Renal pelvis (tissue), 12 donors: ENCODE measurements at places on chromosomes 12 and 14.

GRCh38 chr14:84581041-84581440 is 948.9 kb upstream of the FLRT2 start:
- DNase-seq = no peak

GRCh38 chr12:113899561-113900471 is 66.3 kb downstream of the RBM19 start:
- peak; percentile 19 for DNase-seq

- no peak for DNase-seq
These were observed 6.0 kb downstream of the TBK1 start for GRCh38 chr12:64457923-64458322.

DNA sequence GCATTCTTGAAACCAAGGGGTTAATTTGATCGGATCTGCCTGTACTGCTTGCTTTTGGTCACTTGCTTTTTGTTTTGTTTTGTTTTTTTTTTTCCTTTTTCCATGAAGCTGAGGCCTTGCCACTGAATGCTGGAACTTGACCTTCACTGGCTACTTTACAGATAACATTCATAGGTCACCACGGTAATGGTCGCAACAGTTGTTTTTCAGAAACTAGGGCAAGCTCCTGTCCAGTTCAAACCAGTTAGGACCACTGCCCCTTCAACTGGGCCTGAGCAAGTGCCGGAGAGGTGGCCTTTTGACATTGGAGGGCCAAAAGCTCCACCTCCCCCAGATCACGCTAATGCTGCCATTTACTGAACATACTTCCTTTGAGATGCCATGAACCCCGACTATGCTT is 147.6 kb downstream of the FOXN3 start:
- DNase-seq = no peak
